ENCODE measurements at places on chromosomes 2 and 18.

DNA sequence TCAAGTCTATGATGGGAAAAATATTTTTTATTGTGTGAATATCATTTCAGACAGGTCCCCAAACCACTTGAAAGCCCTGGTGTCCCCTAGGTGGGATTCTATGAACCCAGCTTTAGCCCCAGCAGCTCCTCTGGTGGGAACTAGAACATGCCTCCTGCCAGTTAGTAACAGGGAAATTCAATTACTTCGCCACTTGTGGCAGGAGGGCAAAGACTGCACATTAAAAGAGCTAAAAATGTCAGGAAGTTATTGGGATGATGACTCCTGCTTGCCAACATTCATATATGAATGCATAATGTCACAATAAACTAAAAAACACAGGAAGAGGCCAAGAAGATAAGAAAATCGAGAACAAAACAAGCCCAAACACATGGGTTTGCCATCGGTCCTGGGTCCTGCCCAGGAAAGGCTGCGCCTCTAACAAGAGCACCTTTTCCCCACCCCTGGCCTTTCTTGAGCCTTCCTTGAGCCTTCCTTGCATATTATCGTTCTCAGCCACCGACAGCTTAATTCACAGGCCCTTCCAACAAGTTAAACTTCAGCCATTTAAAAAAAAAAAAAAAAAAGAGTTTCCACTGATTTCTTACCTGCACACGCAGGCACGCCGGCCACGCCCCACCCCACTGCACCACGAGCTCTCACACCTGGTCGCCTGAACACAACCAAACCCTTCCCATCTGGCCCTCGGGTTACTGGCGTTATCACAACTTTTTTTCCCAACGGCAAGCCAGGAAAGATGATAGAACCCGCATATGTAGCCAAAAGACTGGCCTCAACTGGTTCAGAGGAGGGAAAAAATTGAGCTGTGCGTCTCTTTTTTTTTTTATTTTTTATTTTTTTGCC lies 23.4 kb downstream of the BCL11A start:
- DNase-seq: no peak

GRCh38 chr2:49780949-49781348 lies 626.6 kb upstream of the FSHR start:
- DNase-seq: no peak

DNA sequence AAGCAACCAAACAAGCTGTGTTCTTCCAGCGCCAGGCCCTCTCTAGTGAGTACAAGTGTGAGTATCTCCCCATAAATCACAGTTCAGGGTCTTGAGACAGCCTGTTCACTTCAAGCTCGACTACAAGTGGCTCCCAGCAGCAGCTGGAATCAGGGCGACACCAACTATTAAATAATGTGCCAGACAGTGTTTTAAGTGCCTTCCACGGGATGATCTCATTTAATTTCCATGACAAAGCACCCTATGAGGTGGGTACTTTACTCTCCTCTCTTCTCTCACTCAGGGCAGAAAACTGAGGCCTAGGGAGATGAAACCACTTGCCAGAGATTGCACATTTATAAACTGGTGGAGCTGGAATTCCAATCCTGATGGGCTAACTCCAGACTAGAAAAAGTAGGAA lies 2.6 kb upstream of the FAM136A start:
- no peak for DNase-seq

DNA sequence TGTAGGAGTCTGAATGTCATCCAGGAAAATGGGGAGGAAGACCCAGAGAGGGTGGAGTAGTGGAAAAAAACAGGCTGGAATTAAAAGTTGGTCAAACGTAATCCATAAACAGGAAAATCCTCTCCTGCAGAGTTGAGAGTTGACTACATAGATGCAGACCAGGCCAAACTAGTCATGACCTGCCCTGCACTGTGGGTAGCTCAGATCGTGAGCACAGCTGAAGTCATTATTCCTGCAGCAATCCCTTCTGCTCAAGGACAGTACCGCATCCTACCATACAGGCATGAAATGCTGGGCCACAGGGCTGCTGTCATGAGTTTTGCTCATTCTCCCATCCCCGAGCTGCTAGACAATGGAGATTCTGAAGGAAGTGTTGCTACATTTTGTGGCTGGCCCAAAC lies 352.2 kb downstream of the EN1 start:
- DNase-seq: no peak

DNA sequence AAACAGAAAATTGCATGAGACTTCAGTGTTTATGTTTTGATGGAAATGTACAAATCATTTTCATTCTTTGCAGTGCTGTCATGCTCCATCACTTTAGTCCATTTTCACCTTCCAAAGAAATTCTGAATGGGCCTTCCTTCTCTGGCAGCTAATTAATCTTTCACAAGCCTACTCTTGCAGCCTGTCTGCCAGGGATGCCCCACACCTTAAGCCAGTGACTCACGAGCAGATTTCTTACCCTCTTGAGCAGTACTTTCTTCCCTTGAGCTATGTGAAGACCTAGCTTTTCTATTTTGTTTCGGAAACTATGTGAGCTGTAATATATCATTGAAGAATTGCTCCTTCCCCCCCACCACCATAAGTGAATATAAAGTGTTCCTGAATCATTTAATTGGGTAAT lies 404.3 kb upstream of the VWC2L start:
- DNase-seq: no peak

GRCh38 chr2:168552450-168552856 lies 96.4 kb downstream of the CERS6 start:
- DNase-seq: no peak

GRCh38 chr2:16003152-16003551 lies 62.8 kb downstream of the MYCN start:
- DNase-seq: no peak

GRCh38 chr18:48676346-48676745 lies 137.5 kb downstream of the CTIF start:
- DNase-seq: peak; percentile 36

DNA sequence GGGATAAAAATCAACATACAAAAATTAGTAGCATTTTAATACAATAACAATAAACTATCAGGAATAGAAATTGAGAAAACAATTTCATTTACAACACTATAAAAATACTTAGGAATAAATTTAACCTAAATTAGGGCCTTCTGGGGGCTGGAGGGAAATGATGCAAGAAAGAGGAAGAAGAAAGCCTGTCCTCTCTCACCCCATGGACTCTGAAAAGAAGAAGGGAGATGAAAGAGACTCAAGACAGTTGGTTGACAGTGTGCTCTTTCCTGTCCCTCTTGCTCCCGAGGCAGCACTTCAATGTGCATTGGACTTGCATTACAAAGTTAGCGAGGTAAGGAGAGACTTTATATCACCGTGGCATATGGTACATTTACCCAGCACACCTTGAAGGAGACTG lies 88.5 kb downstream of the VAPA start:
- DNase-seq: no peak

DNA sequence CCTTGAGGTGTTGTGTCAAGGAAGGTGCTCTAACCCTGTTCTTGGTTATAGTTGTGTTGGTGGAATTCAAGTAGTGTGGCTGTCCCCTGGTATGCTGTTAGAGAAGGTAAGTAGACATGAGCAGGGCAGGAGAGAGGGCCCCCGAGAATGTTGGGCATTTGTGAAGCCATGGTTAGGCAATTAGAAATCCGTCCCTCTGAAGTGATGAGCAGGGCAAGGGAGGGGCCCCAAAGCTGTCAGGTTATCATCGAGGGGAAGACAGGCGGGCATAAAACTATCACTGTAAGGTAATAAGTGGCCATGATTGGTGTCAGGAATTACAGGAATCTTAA lies 5.2 kb downstream of the XRCC5 start:
- DNase-seq: no peak

- no peak for DNase-seq
Measured at GRCh38 chr18:57794951-57795728, 8.0 kb downstream of the ATP8B1 start.

DNA sequence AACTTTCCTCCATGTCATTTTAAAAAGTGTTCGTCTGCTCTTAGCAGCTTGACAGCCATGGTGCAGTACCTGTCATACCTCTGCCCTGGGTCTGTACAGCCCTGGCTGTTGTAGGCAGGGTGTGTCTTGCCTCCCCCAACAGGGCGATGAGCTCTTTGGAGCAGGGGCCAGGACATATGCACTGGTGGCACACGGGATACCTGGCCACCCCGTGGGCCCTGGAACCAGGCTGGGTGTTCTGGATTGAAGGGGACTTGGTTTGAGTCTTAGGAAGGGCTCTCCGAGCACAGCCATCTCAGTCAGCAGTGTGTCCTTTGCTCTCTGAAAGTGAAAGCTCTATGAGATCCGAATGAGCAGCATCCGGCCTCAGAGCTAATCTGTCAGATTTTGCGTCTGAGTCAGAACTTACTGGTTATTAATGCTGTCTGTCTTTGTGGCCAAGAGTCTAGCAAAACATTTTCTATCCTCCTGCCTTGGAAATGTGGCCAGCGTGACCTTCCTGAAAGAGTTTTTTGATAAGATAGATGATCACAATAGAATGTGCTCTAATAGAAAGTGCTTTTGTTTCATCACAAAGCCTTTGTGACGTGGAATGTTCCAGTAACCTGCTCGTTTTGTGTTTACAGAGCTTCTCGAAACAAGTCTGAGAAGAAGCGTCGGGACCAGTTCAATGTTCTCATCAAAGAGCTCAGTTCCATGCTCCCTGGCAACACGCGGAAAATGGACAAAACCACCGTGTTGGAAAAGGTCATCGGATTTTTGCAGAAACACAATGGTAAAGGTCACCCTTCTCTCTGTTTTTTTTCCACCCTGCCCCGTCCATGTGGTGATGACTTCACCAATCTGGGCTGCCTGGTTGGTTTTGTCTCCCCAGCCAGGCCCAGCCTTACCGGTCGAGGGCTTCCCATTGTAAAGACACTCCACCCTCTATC lies 77.3 kb upstream of the RPL31 start:
- peak; percentile 80 for DNase-seq

GRCh38 chr18:63848159-63848558 lies 39.3 kb upstream of the SERPINB2 start:
- DNase-seq: peak; percentile 77

GRCh38 chr18:25647404-25647803 lies 295.4 kb upstream of the ZNF521 start:
- no peak for DNase-seq

- DNase-seq: no peak
Measured at GRCh38 chr2:232809349-232810124, 33.2 kb upstream of the KCNJ13 start.

DNA sequence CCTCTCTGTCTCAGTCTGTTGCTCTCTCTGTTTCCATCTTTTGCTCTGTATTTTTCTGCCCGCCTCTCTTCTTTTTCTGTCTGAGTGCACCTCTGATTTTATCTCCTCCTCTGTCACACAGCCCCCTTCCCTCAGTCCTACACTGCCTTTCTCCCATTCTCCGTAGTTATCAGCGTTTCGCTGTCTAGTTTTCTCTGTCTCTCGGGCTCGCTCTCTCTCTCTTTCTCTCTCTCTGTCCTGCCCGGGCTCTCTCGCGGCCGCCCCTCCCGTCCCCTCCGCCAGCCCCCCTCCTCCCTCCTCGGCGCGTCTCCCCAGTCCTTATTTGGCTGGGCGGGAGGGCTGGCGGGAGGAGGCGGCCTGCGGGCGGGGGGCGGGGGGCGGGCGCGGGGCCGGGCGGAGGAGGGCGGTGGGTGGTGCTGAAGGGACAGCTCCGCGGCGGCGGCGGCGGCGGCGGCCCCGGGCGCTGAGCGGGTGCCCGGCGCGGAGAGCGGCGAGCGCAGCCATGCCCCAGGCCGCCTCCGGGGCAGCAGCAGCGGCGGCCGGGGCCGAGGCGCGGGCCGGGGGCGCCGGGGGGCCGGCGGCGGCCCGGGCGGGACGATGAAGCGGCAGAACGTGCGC lies at the start of gene KCNK3:
Gene KCNK3, plus strand, starts transcription at position 444 of the 618 bp plus-strand sequence. Its CDS starts 154 bp downstream, at position 598.
- no peak for DNase-seq

GRCh38 chr2:112776113-112776512 lies 8.2 kb downstream of the IL1A start:
- no peak for DNase-seq

DNA sequence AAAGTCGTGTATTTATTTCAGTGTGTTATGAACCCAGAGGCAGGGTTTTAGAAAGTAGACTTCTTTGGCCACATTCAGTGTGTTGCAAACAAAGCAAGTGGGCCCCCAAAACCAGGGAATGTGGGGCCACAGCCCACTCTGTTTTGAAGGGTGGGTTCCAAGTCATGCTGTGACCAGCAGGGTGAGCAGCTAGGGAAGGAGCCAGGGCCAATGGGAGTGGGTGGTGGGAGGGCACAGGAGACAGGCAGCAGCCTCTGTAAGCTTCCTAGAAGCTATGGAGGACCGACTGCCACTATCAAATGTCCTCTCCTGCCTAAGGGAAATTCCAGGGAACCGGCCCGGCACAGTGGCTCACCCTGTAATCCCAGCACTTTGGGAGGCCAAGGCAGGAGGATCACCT lies 50.4 kb upstream of the LYPD1 start:
- no peak for DNase-seq

DNA sequence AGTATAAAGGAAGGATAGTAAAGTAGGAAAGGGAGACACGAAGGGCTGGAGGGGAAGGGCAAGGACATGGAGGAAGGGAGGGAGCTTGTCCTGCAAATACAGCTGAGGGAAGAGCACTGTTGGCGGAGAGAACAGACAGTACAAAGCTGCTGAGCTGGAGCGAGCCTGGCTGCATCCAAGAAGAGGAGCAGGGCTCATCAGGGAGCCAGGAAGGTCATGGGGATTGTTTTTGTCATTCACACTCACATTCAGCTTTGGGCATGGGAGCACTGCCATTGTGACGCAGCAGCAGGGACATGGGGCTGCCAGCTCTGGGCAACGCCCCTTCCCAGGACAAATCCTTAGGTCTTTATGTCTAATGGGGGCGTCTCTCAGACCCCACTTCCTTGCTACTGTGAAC lies 125.1 kb downstream of the COPS8 start:
- no peak for DNase-seq

DNA sequence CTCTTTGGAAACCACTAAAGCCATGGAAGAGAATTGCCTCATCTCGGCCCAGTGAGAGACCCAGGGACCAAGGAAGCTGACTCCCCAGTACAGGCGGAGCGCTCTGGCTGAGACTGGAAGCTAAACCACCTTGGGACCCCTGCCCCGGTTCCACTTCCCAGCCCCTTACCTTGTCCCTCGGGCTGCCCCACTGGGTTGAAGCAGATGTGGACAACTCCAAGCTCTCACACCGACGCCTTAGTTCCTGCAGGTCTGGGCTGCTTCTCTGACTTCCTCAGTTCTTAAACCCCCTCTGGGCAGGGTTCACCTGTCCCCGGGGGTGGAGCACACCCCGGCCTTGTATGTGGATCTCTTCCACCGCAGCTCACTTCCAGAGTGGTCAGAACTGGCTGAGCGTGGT lies 266.2 kb downstream of the PHLPP1 start:
- no peak for DNase-seq

DNA sequence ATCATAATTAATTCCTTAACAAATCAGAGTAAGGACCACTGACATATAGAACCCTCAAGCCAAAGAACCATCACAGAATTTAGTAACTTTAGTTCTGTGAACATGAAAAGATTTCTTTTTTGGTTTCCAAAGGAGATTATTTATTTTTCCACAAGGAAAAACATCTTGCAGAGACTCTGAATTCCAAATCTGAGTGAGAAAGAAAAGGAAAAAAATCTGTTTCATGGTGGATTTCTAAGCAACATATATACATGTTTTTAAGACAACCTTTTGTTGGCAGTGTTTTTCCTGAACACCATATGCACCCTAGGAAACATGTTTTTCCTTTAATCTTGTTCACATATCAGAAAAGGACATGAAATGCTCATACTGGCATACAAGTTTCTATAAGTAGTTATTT lies 149.8 kb downstream of the AGPS start:
- no peak for DNase-seq

GRCh38 chr2:31243053-31243452 lies 9.1 kb downstream of the EHD3 start:
- DNase-seq: no peak

Data from fibroblast of mammary gland (primary cell).